Breast epithelium (tissue), 4 donors: ENCODE measurements at places on chromosomes 11 and 22.

- DNase-seq: no peak
Measured at GRCh38 chr11:60710482-60710881, 11.1 kb downstream of the MS4A8 start.

- no peak for DNase-seq
Measured at GRCh38 chr22:20240447-20240764, 27.7 kb downstream of the RTN4R start.

DNA sequence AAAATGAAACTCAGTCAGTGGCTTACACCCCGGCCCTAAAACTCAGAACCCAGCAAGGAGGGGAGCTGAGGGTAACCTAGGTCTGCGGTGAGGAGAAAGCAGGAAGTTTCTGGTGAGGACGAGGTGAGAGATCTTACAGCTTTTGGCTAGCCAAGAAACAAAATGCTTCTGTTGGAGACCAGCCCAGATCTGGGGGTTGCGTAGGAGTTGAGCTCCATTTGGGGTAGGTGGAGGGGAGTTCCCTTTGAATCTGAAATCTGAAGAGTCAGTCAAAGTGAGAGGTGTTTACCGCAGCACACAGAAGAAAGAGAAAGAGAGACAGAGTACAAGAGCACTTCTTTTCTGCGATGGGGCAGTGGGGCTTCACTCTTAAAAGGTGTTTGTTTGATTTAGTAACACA lies 29.6 kb downstream of the EHF start:
- no peak for DNase-seq

GRCh38 chr11:115256397-115257197 lies 247.6 kb downstream of the CADM1 start:
- no peak for DNase-seq
